ENCODE measurements at places on chromosomes 12 and 14. TPM values are rescaled to one million over a fixed set of nuclear protein-coding genes. Genes with fewer than 3 reads are reported as not detected.

DNA sequence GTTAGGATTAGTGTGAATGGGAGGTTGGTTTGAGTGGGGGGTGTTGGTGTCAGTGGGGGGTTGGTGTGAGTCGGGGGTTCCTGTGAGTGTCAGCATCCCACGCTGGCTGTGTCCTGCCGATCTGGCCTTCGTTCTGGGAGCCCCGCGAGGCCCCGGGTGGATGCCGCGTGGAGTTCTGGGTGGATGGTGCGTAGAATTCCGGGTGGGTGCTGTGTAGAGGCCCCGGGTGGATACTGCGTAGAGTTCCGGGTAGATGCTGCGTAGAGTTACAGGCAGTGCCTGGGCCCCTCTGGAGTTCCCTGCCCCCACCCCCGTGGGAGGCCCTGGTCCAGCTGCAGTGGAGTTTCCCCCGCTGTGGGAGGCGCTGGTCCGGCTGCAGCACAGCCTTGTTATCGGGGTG, 8.7 kb downstream of the NOC4L start:
- peak; percentile 74 for DNase-seq
- H3K27ac ChIP-seq, result no peak overlapping the region
- peaks cover 14% of the 10 kb centered on the region for H3K4me1 ChIP-seq
- H3K4me3 ChIP-seq, result no peak overlapping the region

DNA sequence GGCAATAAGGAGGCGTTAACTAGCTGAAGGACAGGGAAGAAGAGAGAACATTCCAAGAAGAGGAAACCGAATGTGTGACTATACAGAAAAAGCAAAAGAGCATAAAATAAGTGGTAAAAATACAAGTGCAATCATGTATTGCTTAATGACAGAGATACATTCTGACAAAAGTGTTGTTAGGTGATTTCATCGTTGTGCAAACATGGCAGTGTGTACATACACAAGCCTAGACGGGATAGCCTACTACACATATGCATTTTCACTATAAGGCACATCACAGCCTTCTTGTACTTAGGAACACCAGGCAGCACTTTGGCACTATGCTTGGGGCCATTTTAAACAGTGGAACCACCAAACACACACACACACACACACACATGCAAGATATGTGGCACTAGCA, 299.3 kb downstream of the BCAT1 start:
- no peak overlapping the region for H3K4me3 ChIP-seq
- no peaks in the 10 kb centered on the region for H3K36me3 ChIP-seq
- H3K27me3 ChIP-seq, result no peaks in the 10 kb centered on the region
- no peak overlapping the region for H3K27ac ChIP-seq
- H3K4me1 ChIP-seq, result no peaks in the 10 kb centered on the region

GRCh38 chr12:91172096-91172495, 10.5 kb downstream of the DCN start:
- no peaks in the 10 kb centered on the region for H3K36me3 ChIP-seq
- H3K4me3 ChIP-seq, result no peak overlapping the region
- H3K27ac ChIP-seq, result no peak overlapping the region
- DNase-seq, result no peak

DNA sequence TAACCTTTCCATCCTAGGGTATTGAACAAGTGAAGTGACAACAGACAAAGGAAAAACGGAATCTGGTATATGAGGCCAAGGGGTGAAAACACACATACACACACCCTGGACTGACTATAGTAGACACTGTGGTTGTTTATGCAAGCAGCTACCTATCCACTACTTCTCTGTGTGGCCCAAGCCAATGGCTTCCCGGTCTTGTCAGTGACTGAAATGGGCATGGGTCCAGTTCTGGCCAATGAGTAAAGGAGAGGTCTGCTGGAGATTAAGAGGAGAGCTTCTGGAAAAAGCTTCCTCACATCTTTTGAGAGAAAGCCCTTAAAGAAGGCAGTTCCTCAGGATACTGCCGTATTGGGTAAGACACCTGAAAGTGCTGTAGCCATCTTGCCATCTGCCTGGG, 19.3 kb downstream of the MBIP start:
- no peak for DNase-seq
- H3K4me3 ChIP-seq, result no peak overlapping the region
- no peaks in the 10 kb centered on the region for H3K4me1 ChIP-seq
- H3K27me3 ChIP-seq, result no peaks in the 10 kb centered on the region
- no peak overlapping the region for H3K27ac ChIP-seq

DNA sequence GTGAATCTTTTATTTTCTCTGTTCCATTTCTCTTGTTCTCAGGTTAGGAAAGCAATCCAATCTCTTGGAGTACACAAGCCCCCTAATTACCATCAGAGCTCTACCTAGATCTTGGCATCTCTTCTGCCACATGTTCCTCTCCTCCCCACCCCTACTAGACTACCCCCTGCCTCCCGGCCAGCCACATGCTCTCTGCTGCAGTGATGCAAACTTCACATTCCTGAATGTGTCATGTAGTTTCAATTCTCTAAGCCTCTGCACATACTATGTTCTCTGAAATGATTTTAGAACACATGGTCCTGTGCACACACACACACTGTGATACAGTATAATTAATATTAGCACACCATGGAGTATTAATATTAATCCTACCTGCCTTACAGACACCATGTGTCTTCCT, 104.6 kb downstream of the EFCAB11 start:
- H3K27ac ChIP-seq, result no peak overlapping the region
- no peak for DNase-seq
- no peak overlapping the region for H3K4me3 ChIP-seq
- no peaks in the 10 kb centered on the region for H3K36me3 ChIP-seq
- no peaks in the 10 kb centered on the region for H3K27me3 ChIP-seq

GRCh38 chr12:113858841-113859386, 107.2 kb downstream of the RBM19 start:
- peaks cover 74% of the 10 kb centered on the region for H3K36me3 ChIP-seq
- no peak overlapping the region for H3K27ac ChIP-seq
- peaks cover 18% of the 10 kb centered on the region for H3K4me1 ChIP-seq
- no peaks in the 10 kb centered on the region for H3K27me3 ChIP-seq

- no peak for DNase-seq
- no peaks in the 10 kb centered on the region for H3K4me1 ChIP-seq
- H3K27ac ChIP-seq, result no peak overlapping the region
- peak overlapping the region; percentile 19 for H3K4me3 ChIP-seq
- H3K27me3 ChIP-seq, result no peaks in the 10 kb centered on the region
Observed at GRCh38 chr12:25155022-25155576, 39.9 kb downstream of the DNAI7 start.

The SLC17A8 gene
- 0.02 TPM for polyA plus RNA-seq

DNA sequence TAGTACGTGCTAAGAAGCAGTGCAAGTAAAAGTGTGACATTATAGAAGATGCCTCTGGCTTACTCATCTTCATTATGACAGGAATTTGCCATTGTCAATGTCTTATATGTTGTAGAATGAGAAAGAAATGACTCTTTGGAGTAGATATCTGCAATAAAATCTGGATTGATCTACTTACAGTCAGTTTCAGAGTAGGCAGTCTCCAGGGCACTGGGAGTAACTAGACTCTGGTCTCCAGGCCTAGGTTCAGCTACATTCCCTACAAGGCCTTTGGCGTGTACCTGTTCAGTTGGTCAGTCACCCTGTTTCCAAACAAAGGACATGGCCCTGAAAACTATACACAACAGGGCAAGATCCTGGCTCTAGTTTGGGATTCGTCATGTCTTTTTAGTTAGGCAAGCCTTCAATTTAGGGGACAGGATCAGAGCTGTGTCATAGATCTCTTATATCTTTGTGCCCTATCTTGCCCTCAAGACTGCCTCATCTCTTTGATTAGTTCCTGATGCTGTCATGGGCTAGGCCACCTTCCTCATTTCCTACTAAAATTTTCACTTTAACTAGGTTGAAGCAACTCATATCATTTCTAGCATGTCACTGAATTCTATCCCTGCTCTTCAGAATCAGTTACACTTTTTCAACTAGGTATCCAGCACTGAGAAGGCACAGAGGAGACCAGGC, 410.0 kb downstream of the RAD51B start:
- H3K27me3 ChIP-seq, result no peaks in the 10 kb centered on the region
- no peak overlapping the region for H3K4me3 ChIP-seq
- no peaks in the 10 kb centered on the region for H3K36me3 ChIP-seq
- DNase-seq, result no peak
- no peak overlapping the region for H3K27ac ChIP-seq

The FAM186B gene
- polyA plus RNA-seq, result not detected
